NCI-H460 (cell line): ENCODE measurements at places on chromosomes 7 and 10. TPM values are rescaled to one million over a fixed set of nuclear protein-coding genes. Genes with fewer than 3 reads are reported as not detected.

The ELN gene
- not detected in 2 replicates for total RNA-seq

The ATOH7 gene
- 0.20 TPM in 1 of 2 replicates, not detected in the other for total RNA-seq

The MOGAT3 gene
- total RNA-seq = not detected in 2 replicates

The EVX1 gene
- 0.12 TPM in 1 of 2 replicates, not detected in the other for total RNA-seq

The HGF gene
- not detected in 2 replicates for total RNA-seq

The SPDYE11 gene
- total RNA-seq = 0.54 and 0.55 TPM in 2 replicates

The NPM3 gene
- total RNA-seq = 170 and 199 TPM in 2 replicates

The CNPY1 gene
- total RNA-seq = not detected in 2 replicates

The GPR15LG gene
- total RNA-seq = not detected in 2 replicates

The AKR1C2 gene
- total RNA-seq = 727 and 823 TPM in 2 replicates

The C10orf90 gene
- total RNA-seq = 0.99 and 1.3 TPM in 2 replicates

The TWIST1 gene
- not detected in 2 replicates for total RNA-seq

The TECPR1 gene
- 8.8 and 10.5 TPM in 2 replicates for total RNA-seq

The VWA2 gene
- total RNA-seq = not detected in 2 replicates

The CPED1 gene
- 14.8 and 17.0 TPM in 2 replicates for total RNA-seq

The LRRN3 gene
- total RNA-seq = not detected in 2 replicates

The IQUB gene
- 0.30 and 0.43 TPM in 2 replicates for total RNA-seq
